ENCODE measurements at places on chromosomes 4 and X. TPM values are rescaled to one million over a fixed set of nuclear protein-coding genes. Genes with fewer than 3 reads are reported as not detected.

The MAGEB10 gene
- total RNA-seq: not detected

The DSPP gene
- total RNA-seq: not detected

The PSAPL1 gene
- not detected for total RNA-seq

The MBNL3 gene
- 12.9 TPM for total RNA-seq

The SAGE1 gene
- not detected for total RNA-seq

The HSFX1 gene
- 1.2 TPM for total RNA-seq

The ABLIM2 gene
- 0.52 TPM for total RNA-seq

The IL2RG gene
- total RNA-seq: 0.32 TPM

The TBX22 gene
- total RNA-seq: not detected

The NXF2B gene
- not detected for total RNA-seq

The HSFX4 gene
- total RNA-seq: not detected

All from articular chondrocyte of knee joint (primary cell).